ENCODE measurements at places on chromosomes 7 and 10.

DNA sequence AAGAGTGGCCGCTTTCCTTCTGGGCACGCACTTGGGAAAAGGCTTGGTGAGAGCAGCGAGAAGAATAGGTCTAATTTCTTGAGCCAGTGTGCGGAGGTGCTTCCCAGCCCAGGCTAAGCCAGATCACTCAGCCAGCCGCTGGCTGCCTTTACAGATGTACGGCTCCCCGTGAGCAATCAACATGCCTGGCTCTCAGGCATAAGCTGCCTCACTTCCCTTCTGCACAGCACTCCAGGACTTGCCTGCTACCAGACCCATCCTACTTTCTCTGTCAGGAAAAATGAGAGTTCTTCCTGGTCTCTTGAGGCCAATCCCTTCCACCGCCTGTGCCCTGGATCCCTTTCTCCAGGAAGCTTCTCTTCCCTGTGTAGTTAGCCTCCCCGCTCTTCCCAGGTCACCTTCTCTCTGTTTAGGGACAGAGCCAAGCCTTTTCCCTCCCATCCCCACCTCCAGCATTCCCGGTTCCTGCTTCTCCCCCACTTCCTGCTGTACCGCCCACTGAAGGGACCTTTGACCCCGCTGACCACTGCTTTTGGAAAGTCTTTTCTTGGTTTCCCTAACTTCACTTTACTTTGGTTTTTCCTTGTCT is 1.1 kb upstream of the ACTR3C start:
- DNase-seq: no peak

- no peak for DNase-seq
These were observed 2.0 kb downstream of the PAOX start for GRCh38 chr10:133381036-133381435.

DNA sequence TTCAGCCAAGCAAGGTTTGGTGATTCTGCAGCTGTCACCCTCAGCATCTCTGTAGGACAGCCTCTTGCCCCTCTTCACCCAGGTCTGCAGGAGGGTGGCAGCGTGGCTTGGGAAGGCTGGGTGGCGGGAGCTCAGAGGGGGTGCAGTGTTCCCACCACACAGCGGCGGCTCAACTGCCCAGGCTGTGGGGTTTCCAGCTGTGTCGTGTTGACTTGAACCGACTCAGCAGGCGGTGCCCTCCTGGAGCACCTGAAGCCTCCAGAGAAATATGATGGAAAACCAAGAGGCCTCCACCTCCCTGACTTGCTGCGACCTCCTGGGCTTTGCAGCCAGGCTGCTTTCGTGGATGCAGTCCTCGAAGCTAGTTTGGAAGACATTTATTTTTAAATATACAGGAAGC is 68.0 kb upstream of the KLF6 start:
- DNase-seq: no peak

DNA sequence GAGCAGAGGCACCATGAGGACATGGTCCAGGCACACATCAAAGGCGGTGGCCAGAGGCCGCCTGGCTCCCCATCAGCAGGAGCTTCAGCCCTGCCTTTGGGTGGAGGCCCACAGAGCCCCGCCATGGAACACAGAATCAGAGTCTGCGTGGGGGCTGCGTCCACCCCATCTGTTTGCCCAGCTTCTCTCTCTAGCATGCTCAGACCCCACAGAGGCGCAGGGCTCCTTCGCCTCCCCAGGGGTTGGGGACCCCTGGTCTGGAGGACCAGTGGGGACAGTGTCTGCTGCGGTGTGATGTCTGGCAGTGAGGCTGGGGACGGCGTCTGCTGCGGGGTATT is 321.9 kb downstream of the PTPRN2 start:
- no peak for DNase-seq

- no peak for DNase-seq
These were observed 69.0 kb downstream of the DENND2A start for GRCh38 chr7:140571538-140572122.

DNA sequence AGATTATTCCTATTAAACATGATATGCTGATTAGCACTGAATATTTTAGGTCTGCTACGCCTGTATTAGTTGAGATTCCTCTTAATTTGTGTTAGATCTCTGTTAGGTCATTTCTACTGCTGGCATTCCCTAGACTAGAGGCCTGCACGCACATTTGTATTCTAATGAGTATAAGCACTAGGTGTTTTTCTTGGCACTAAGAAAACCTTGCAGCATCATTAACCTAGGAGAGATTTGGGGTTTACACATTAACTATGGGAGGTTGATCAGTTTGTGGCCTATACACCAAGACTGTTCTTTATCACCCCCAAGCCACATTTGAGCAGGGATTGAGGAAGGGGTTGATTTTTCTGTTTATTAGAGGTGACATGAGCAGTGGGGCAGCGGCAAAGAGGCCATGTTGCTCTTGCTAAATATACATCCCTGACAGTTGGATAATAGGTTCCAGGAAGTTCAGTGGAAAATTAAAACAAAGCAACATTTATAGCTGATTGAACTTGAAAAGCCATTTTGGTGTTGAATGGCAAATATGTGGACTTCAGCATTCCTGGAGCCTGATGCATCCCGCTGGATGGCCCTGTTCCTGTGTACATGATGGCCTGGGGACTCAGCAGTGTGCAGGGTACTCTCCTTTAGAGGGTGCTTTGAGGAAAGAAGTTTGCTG is 65.2 kb downstream of the GBF1 start:
- DNase-seq: no peak

DNA sequence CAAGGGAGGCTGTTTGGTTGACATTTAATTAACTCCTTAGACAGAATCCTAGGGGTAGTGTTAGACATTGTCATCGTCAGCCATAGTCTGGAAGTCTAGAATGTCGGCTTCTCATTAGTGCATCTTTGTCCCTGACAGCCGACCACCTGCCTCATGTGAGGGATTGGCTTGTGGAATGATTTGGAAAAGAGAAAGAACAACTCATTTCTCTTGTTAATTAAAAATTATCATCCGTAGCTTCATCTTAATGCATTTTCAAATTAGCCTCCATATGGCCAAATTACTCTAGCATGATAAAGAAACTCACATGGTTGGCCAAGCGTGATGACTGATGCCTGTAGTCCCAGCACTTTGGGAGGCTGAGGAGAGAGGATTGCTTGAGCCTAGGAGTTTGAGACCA is 97.7 kb upstream of the PARD3 start:
- no peak for DNase-seq

GRCh38 chr7:27640884-27641574 is 21.7 kb downstream of the HIBADH start:
- DNase-seq: no peak

- DNase-seq: no peak
These were observed 14.6 kb downstream of the SAP25 start for GRCh38 chr7:100559127-100559526.

DNA sequence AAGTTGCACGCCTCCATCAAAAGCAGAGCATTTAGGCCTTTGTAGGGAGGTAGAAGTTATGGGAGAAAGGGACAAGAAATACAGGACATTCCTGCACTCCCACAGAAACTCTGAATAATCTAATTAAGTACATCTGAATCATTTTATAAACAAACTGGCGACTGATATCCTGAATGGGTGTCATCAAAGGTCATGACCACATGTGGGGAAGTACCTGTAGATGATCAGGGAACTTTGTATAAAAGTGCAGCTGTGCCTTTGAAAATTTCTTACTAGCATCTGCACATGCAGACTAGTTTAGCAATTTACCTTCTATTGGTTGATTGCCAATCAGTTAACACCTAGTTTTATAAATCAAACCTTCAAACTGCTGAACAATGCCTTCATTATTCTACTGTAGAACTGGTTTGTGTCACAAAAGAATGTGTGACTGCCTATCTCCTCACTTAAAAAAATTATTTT is 17.1 kb downstream of the STEAP4 start:
- DNase-seq: no peak

- no peak for DNase-seq
These were observed 128.7 kb downstream of the ETV1 start for GRCh38 chr7:13860734-13861133.

- peak; percentile 46 for DNase-seq
These were observed 43.8 kb downstream of the ARL4A start for GRCh38 chr7:12731214-12731656.

Data from liver (tissue), 10 donors.